ENCODE measurements at places on chromosomes 3 and 15. TPM values are rescaled to one million over a fixed set of nuclear protein-coding genes. Genes with fewer than 3 reads are reported as not detected.

Gene GRK7
- polyA plus RNA-seq, result 0.03 TPM

Gene DPPA4
- not detected for polyA plus RNA-seq

Gene MKRN2
- 29.8 TPM for polyA plus RNA-seq

- H3K36me3 ChIP-seq, result no peaks in the 10 kb centered on the region
- H3K4me3 ChIP-seq, result peak overlapping the region; percentile 72
- no peaks in the 10 kb centered on the region for H3K4me1 ChIP-seq
- H3K27me3 ChIP-seq, result no peaks in the 10 kb centered on the region
- DNase-seq, result no peak
Measured at GRCh38 chr15:74937272-74937589, 642 bp downstream of the COX5A start.

- no peak for DNase-seq
- H3K4me1 ChIP-seq, result no peaks in the 10 kb centered on the region
- no peak overlapping the region for H3K4me3 ChIP-seq
Measured at GRCh38 chr3:192326656-192327055, 400.7 kb downstream of the FGF12 start.

Gene TATDN2
- 17.8 TPM for polyA plus RNA-seq

Gene PROK2
- polyA plus RNA-seq, result not detected

- no peaks in the 10 kb centered on the region for H3K27me3 ChIP-seq
- no peaks in the 10 kb centered on the region for H3K4me1 ChIP-seq
- H3K36me3 ChIP-seq, result peaks cover 70% of the 10 kb centered on the region
- no peak overlapping the region for H3K27ac ChIP-seq
Measured at GRCh38 chr3:177034832-177035475, 162.3 kb downstream of the TBL1XR1 start.

Gene MYO5C
- polyA plus RNA-seq, result 1.1 TPM

- no peaks in the 10 kb centered on the region for H3K27me3 ChIP-seq
- DNase-seq, result no peak
- no peak overlapping the region for H3K4me3 ChIP-seq
- 0 out of 2 replicates have a peak, but pooled peaks cover 3% of the 10 kb centered on the region for H3K4me1 ChIP-seq
- H3K27ac ChIP-seq, result no peak overlapping the region
Measured at GRCh38 chr15:60633426-60633968, 154.6 kb upstream of the ICE2 start.

DNA sequence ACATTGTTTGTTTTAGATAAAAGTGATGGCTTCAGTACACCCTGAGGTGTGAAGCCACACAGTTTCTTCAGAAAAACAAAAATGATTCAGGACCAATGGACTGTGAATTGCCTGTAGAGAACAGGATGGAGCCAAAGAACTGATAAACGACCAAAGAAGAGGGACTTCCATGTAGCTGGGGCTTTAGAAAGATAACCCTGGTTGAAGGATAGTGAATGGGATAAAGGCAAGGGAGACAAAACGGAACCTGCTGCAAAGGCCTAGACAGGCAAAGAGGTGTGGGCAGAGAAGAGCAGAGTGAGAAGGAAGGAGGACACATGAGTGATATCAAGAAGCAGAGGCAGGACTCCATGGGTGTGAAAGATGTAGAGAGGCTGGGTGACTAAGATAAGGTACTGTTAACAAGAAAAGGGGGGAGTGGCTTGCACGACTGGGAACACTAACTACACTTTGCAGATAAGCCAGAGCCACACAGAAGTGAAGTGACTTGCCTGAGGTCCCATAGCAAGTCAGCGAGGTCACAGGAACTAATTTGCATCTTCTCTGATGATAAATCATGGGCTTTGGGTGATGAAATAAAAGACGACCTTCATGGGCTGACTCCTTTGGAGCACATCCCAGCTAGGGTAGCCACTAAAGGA, 44.3 kb downstream of the RAB6B start:
- no peaks in the 10 kb centered on the region for H3K4me1 ChIP-seq
- no peaks in the 10 kb centered on the region for H3K27me3 ChIP-seq
- DNase-seq, result no peak
- no peak overlapping the region for H3K4me3 ChIP-seq
- no peak overlapping the region for H3K27ac ChIP-seq
